SHP77 (cell line): ENCODE measurements at places on chromosomes 4 and X.

- DNase-seq: peak; percentile 25
These were observed 12.4 kb downstream of the YIPF6 start for GRCh38 chrX:68511255-68511654.

- DNase-seq: no peak
These were observed 618.1 kb upstream of the ADGRL3 start for GRCh38 chr4:60581919-60582536.

- no peak for DNase-seq
These were observed 25.0 kb upstream of the PASD1 start for GRCh38 chrX:151538190-151539122.

DNA sequence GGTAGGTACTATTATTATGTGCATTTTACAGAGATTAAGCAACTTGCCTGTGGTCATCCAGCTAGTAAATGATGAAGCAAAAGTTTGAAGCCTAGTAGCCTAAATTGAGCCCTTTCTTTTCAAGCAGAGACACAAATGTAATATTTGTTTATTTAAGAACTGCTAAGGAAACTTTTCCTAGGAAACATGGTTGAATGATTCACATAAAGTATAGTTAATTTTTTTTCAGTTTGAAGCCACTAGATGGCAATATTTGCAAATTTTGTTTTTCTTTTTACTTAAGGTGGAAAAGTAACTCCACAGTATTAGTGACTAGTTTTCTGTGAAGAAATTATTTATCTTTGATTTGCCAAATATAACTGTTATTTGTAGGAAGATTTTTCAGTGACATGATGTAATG lies 52.8 kb upstream of the ANKRD17 start:
- DNase-seq: peak; percentile 13

DNA sequence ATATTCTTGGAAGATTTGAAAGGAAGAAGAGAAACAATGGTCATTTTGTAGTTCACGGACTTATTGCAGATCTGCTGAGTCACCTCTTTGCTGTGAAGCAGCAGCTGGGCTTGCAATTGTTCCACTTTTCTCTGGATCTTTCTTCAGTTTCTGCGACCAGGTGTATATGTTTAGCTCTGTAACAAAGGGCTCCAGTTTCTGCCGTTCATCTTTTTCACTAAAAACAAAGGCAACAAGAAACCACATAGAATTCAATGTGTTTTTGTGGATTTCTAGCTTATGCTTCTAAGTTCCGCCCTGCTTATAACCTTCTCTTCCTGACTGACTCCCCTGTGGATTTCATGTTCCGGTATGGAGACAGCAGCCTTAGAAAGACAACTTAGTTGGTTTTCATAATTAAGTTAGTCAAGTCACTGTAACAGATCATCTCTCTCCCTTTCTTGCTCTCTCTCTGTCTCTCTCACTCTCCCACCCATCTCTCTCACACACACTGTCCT lies 121.6 kb upstream of the EPHA5 start:
- no peak for DNase-seq

- DNase-seq: no peak
These were observed 43.0 kb downstream of the EIF2S3 start for GRCh38 chrX:24097741-24098260.

DNA sequence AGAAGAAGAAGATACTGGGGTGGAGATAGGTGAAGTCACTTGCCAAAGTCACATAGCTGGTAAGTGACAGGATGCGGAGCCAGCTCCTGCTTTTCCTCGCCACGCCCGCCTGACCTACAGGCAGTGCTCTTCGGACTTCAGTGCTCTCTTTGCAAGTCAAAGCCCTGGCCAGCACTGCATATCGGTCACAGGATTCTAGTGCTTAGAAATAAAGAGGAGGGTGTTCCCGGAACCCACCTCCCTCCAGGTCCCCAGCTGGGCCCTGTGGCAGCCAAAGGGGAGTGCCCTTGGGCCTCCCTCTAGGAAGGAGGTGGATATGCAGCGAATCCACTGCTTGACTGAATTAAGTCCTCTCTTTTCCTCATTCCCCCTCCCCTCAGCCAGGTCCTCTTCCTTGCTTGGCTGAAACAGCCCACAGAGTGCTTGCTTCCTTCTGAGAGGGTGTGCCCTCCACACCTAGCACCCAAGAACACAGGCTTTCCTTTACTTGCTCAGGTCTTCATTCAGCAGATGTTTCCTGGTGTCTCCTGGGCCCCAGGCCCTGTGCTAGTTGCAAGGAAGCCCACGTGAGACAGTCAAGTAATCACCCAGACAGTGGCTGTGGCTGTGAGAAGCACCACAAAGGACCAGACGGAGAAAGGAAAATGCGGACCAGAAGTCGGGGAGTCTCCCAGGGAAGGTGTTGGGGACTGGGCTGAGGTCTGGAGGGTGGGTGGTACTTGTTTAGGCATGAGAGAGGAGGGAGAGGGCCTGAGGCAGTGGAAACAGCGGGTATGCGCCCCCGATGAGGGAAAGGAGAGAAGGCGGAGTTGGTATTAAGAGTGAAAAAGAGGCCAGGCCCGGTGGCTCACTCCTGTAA lies 14.0 kb upstream of the HMGB3 start:
- DNase-seq: no peak

- DNase-seq: no peak
These were observed 240.7 kb downstream of the DCLK2 start for GRCh38 chr4:150318971-150319370.

GRCh38 chr4:158079661-158080060 lies 93.2 kb downstream of the GASK1B start:
- no peak for DNase-seq

- no peak for DNase-seq
These were observed 74.2 kb upstream of the DMD start for GRCh38 chrX:33285550-33285949.

GRCh38 chr4:24747234-24747975 lies 48.0 kb upstream of the SOD3 start:
- DNase-seq: no peak
